Stimulated activated CD8-positive, alpha-beta memory T cell treated with anti-CD3 and anti-CD28 coated beads, Interleukin-12 subunit alpha, Interleukin-12 subunit beta, amount 100 ng/mL, for 4 hours (primary cell): ENCODE measurements at places on chromosomes 6 and 20.

- DNase-seq: no peak
Measured at GRCh38 chr20:19510611-19511010, 247.4 kb upstream of the RIN2 start.

DNA sequence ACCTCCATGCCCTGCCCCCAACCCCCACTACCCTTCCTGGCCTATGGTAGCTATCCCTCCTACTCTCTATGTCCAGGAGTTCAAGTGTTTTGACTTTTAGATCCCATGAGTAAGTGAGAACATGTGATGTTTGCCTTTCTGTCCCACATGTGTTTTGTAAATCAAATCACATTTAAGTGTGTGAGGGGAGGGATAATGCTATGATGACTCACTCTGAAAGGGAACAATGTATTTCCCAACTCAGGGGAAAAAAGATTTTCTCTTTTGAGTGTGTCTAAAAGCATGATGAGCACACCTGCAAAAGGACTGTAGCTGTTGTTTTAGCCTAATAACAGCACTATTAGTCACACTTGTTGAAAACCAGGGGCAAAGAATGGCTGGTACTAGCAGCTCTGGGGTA, 193.7 kb downstream of the GJA10 start:
- no peak for DNase-seq

DNA sequence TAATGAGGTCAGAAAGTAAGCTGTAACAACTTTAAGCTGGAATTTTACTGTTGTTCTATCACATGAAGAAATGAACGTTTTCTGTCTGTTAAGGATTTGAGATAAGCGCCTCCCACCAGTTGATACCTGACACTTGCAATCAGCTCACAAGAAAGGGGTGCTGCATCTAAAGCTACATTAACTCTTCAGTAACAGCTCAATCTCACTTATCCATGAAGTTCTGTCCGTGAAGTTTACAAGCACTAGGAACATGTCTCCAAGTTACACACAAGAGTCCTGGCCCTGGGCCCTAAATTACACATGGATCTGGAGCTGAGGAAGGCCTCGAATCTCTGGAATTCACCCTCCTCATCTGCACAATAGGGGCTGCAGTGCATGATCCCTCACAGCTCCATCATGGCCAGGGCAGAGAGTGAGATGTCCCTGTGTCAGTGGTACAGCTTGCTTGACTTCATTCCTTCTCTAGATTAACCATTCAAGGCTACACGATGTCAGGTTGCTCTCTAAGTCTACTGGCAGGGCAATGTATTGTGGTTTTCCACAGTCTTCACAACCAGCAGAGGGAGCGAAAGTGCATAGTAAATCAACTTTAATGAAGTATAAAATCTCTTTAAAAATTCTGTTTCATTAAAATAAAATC, 182.4 kb upstream of the MCHR2 start:
- no peak for DNase-seq

GRCh38 chr20:22861231-22861980, 173.7 kb upstream of the SSTR4 start:
- DNase-seq: no peak

DNA sequence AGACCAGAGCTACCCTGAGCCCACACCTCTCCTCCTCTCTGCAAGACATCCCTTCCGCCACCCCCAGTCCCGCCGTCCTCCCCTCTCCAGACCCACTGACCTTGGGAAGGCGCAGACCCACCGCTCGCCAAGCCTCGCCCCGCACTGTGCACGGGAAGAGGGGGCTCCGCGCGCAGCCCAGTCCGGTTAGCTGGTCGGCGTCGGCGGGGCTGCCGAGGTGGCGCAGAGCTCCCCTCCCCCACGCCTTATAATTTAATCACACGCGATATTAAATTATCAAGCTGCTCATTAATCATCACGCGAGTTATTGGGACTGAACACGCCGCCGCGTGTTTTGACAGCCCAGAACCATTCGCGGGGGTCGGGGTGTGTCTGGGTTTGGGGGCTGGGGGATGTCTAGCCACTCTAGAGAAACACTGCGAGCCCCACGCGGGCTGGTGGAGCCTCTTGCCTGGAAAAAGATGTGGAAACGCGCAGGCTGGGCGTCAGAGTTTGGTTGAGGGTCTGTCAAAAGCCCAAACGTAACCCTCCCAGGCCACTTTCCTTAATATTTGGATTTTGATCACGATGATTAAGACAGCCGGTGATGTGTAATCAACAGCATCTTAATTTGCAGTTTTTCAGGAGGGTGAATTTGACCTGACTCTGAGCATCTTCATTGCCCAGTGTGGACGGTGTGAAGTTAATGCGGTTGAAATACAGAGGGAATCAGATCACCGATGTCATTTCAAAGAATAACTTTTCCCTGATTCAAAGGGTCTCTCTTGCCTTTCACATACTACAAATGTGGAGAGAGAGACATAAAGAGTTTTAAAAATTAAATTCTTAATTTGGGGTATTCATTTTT, at the start of gene LINC00237:
Gene LINC00237 (minus strand): TSS at position 188 of the 847 bp plus-strand sequence.
- no peak for DNase-seq

GRCh38 chr6:111157412-111157811, 70.1 kb downstream of the SLC16A10 start:
- no peak for DNase-seq

DNA sequence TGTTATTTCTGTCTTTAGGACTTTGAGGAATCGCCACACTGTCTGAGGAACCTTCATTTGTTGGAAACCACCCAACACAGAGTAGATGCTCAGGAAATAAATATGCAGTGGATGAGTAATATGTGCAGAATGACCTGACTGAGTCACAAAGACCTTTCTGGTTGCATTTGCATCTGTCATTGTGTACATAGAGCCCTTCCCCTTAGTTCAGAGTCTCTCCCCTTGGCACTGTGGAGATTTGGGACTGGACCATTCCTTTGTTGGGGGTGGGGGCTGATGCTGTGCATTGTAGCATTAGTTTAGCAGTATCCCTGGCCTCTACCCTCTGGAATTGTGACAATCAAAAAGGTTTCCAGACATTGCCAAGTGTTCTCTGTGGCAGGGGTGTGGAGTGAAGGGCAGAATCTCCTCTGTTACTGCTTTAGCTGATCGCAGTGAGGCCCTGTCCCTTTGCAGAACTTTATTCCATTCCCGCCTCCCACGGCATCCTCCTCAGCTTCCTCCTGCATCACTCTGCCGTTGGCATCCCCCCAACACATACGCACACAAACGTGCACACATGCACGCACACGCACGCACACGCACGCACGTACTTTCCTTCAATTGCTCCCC, 64.5 kb downstream of the EYA2 start:
- DNase-seq: no peak

DNA sequence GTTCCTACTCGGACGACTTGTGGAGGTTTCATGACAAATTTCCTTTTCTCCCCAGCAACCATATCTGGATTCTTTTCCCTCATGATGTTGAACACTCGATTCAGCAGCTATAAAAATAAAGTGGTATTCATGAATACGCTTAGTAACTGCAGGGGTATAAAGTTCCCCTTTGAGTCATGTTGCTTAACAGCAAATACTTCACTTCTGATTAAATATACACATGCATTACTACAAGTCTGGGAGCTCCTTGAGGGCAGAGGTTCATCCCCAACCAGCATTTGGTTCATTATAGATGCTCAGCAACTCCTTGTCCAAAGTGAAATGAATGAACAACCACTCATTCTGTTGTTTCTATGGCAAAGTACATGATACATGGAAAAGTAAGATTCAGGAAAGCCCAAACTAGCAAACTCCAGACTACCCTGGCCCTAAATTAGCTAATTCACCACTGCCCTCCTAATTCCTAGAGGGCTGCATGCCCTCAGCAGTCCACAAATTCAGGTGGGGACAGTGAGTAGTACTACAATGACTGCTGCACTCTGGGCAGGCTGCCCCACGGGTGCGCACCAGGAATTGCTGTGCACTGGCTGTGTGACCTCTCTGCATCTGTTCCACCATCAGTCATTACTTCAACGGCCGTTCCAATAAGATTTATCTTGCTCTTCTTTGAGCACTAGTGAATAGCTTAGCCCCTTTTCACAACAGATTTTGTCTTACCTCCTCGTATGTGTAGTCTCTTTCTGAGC, 15.2 kb downstream of the EIF2S2 start:
- no peak for DNase-seq

- no peak for DNase-seq
Measured at GRCh38 chr6:169689287-169689686, 12.5 kb downstream of the WDR27 start.

DNA sequence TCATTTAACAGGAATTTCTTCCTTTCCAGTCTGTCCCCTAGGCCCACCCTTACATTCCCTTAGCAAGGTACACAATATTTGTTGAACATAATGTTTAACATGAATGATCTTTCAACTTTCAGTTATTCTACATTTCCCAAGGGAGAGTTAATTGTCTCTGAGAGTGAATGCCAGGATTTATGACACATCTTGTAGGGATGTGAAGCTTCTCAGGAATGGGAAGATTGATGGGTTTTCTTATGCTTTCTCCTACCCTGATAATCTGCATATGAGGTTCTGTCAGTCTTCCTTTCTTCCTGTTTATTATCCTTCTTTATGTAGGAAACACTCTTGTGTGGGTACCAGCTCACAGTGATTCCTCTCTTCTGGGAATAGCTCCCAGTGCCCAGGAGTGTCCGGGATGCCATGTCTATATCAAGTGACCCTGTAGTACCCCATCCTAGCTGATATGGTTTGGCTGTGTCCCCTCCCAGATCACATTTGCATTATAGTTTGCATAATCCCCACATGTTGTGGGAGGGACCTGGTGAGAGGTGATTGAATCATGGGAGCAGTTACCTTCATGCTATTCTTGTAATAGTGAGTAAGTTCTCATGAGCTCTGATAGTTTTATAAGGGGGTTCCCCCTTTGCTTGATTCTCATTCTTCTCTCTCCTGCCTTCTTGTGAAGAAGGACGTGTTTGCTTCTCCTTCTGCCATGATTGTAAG, 7.1 kb upstream of the FYN start:
- no peak for DNase-seq

GRCh38 chr6:29487660-29488059, at the start of gene MAS1L:
Gene MAS1L, minus strand, starts transcription at chr6:29487956. Its CDS starts 54 bp downstream, at chr6:29487902.
- DNase-seq: no peak

GRCh38 chr6:31400467-31401289, 2.7 kb upstream of the MICA start:
- DNase-seq: peak; percentile 61

- DNase-seq: no peak
Measured at GRCh38 chr6:51432481-51432880, 613.8 kb downstream of the TFAP2B start.

DNA sequence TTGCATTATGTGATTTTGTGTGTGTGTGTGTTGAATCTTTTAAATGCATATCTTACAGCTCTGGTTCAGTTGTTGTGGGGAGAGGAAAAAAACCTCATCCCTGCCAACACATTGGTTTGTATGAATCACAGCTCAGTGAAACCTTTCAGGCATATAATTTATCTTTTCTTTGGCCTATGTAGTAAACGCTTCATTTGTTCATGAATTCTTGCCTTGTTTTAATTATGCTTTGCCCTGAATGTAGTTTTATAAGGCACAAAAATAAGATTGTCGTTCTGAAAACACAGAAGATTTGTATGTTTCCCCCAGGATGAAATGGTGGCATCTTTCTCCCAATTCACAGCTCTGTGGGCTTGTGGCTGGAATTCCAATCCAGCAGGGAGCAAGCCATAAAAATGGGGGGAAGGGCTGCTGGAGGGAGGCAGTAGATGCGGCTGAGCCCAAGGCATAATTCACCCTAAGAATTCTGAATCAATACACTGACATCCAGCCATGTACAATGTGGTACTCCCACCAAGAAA, 45.1 kb downstream of the BCAS1 start:
- no peak for DNase-seq

DNA sequence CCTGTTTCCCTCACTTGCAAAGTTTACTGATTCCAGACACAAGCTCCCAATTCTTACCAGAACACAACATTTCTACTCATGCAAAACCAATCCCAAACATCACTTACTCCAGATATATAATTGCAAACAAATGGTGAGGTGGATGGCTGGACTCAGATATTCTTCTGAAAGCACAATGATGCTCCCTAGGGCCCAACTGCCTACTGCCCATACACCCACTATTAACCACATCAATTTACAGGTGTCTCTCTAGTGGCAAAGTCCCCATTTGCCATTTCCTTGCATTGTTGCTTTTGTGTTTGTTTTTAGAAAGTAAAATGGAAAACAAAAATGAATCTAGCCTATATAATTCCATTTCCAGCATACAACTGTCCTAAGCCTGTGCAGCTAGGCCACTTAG, 320.9 kb upstream of the PRDM1 start:
- DNase-seq: no peak

DNA sequence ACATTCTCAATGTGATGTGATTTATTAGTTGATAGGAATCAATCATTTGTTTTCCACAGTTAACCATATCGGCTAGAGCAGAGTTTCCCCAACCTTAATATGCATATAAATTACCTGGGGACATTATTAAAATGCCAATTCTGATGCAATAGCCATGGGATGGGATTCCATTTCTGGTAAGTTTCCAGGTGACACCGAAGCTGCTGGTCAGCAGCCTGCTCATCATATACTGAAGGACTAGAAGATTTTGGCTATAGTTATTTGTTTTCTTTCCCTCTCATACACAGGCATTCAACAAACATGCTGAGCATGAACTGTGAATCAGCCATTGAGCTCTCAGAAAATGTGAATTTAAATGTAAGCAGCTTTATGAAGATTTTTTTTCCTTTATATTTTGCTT, 35.8 kb downstream of the FBXO5 start:
- no peak for DNase-seq

- DNase-seq: no peak
Measured at GRCh38 chr6:30725713-30726505, 5.8 kb downstream of the TUBB start.

- DNase-seq: no peak
Measured at GRCh38 chr6:28948782-28949486, 25.1 kb upstream of the TRIM27 start.

- DNase-seq: no peak
Measured at GRCh38 chr6:21281366-21281765, 312.2 kb upstream of the SOX4 start.

GRCh38 chr6:168099201-168100010, 20.4 kb upstream of the FRMD1 start:
- no peak for DNase-seq

- no peak for DNase-seq
Measured at GRCh38 chr20:63427724-63428330, 44.6 kb downstream of the KCNQ2 start.

DNA sequence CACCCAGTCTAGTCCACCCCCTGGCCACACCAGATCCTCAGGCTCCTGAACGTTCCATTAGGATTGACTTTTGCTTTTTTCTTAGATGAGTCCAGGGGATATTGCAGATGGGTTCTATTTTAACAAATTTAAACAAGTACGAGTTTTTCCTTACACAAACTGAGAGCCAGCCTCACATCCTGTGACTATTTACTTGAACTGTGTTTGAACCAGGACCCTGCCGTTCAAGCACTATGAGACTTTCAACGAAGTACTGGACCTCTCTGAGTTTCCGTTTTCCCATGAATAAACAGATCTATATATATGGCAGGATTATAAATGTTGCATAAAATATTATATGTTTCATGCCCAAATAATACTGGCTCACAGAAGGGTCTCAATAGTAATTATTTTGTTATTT, 1.4 kb upstream of the METTL24 start:
- DNase-seq: no peak

- DNase-seq: no peak
Measured at GRCh38 chr20:2746636-2747265, 53.7 kb downstream of the CPXM1 start.

GRCh38 chr20:2004171-2004570, 10.3 kb upstream of the PDYN start:
- no peak for DNase-seq

- no peak for DNase-seq
Measured at GRCh38 chr6:113246186-113246585, 611.0 kb upstream of the MARCKS start.
